Large intestine (tissue), 12 donors: ENCODE measurements at places on chromosomes 2 and 18. TPM values are rescaled to one million over a fixed set of nuclear protein-coding genes. Genes with fewer than 3 reads are reported as not detected.

Gene SERPINB7
- polyA plus RNA-seq: 0.09 TPM

Gene PTCD3
- polyA plus RNA-seq: 110 TPM

Gene TTR
- 761 TPM for polyA plus RNA-seq

GRCh38 chr2:184799379-184799778 is 201.1 kb downstream of the ZNF804A start:
- H3K27me3 ChIP-seq: no peaks in the 10 kb centered on the region
- no peak for DNase-seq
- H3K4me1 ChIP-seq: no peaks in the 10 kb centered on the region
- no peak overlapping the region for H3K27ac ChIP-seq
- H3K4me3 ChIP-seq: no peak overlapping the region

DNA sequence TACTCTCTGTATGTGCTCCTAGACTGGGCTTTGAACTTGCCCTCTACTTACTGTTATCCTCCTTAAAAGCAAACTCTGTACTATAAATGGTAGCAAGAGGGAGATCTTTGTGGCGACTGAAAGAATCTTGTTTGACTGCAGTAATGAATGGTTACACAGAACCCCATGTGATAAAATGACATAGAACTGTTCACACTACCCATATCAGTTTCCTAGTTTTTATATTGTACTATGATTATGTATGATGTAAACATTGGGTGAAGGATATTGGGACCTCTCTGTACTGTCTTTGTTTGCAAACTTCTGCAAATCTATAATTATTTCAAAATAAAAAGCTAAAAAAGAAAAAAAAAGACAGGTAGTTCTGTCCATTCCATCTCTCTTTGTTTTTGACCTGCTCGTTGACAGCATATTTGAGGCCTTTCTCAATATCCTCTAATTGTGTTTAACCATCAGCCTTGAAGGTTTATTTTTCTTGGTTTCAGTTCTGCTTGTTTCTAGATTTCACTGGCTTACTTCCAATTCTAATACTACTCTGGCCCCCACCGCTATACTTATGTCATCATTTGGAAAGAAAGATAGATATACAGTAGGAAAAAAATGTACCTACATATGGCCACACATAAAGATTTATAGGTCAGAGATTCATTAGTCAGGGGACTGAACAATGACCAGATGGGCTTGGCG is 79.2 kb upstream of the MYO3B start:
- no peak for DNase-seq
- H3K4me3 ChIP-seq: no peak overlapping the region
- no peaks in the 10 kb centered on the region for H3K27me3 ChIP-seq
- H3K27ac ChIP-seq: no peak overlapping the region
- H3K36me3 ChIP-seq: no peaks in the 10 kb centered on the region

DNA sequence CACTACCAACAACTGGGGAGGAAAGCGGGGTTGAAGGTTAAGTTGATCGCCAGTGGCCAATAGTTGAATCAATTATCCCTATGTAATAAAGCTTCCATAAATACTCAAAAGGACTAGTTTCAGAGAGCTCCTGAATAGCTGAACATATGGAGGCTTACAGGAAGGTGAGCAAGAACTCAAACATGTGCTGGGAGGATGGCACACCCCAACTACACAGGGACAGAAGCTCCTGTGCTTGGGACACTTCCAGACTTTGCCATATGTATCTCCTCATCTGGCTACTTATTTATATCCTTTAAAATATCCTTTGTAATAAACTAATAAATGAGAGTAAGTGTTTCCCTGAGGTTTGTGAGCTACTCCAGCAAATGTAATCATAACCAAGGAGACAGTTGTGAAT is 115.7 kb downstream of the HNMT start:
- H3K4me1 ChIP-seq: no peaks in the 10 kb centered on the region
- H3K36me3 ChIP-seq: no peaks in the 10 kb centered on the region
- H3K4me3 ChIP-seq: no peak overlapping the region
- no peaks in the 10 kb centered on the region for H3K27me3 ChIP-seq
- no peak overlapping the region for H3K27ac ChIP-seq
- DNase-seq: no peak

- H3K27me3 ChIP-seq: no peaks in the 10 kb centered on the region
- H3K4me3 ChIP-seq: no peak overlapping the region
- no peak for DNase-seq
- peaks cover 7% of the 10 kb centered on the region for H3K4me1 ChIP-seq
- H3K36me3 ChIP-seq: no peaks in the 10 kb centered on the region
- no peak overlapping the region for H3K27ac ChIP-seq
These were observed 125.5 kb downstream of the KLHL29 start for GRCh38 chr2:23510471-23510870.

GRCh38 chr2:121159291-121160071 is 125.5 kb downstream of the TFCP2L1 start:
- DNase-seq: no peak
- H3K4me1 ChIP-seq: no peaks in the 10 kb centered on the region
- no peaks in the 10 kb centered on the region for H3K36me3 ChIP-seq
- no peak overlapping the region for H3K4me3 ChIP-seq

DNA sequence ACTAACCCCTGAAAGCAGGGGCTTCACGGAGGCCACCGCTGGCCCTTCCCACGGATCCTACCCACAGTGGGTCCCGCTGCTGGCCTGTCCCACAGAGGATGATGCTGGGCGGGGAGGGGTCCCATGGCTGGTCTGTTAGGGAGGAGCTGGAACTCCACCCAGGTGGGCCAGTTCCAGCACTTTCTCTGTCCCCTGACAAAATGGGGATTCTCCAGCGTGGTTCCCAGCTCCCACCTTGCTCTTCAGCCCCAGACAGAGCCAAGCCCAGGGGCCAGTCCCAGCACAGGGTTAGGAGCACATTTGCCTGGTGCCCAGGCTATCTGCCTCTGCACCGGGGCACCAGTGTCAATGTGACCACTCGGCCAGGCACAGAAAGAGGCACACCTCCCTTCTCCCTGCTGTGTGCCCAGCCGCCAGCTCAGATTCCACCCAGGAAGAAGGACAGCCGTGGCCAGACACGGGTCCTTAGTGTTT is 50.0 kb downstream of the ANKMY1 start:
- no peak for DNase-seq

DNA sequence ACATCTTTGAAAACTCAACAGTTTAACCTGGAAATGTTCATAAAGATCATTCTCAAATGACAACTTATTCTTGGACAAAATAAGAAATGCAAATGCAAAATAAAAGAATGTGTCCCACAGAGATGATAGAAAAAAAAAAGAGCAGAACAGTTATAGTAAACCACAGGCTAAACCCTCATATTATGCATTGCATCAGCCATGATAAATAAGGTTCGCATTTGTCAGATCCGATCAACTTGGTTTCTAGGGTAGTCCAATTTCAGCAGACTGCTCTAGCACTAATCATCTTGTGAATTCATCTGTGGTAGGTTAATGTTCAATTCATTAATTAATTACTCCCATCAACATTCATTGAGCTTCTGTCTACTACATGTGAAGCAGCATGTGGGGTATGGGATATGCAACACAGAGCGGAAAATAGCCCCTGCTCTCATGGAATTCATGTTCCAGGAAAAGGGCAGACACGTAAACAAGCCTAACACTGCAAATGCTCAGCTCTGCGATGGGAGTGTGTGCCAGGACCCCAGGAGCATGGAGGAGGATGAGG is 316.2 kb upstream of the REV1 start:
- H3K27me3 ChIP-seq: peaks cover 2% of the 10 kb centered on the region
- H3K36me3 ChIP-seq: no peaks in the 10 kb centered on the region

- no peaks in the 10 kb centered on the region for H3K36me3 ChIP-seq
- H3K27ac ChIP-seq: no peak overlapping the region
- H3K4me3 ChIP-seq: no peak overlapping the region
- no peak for DNase-seq
- peaks cover 14% of the 10 kb centered on the region for H3K4me1 ChIP-seq
These were observed 70.5 kb upstream of the PPP1CB start for GRCh38 chr2:28681158-28681571.

- H3K4me1 ChIP-seq: no peaks in the 10 kb centered on the region
- no peak overlapping the region for H3K27ac ChIP-seq
These were observed 218.4 kb downstream of the CDH20 start for GRCh38 chr18:61551586-61551985.

- H3K27ac ChIP-seq: no peak overlapping the region
- H3K36me3 ChIP-seq: no peaks in the 10 kb centered on the region
- DNase-seq: no peak
- no peak overlapping the region for H3K4me3 ChIP-seq
- no peaks in the 10 kb centered on the region for H3K27me3 ChIP-seq
- no peaks in the 10 kb centered on the region for H3K4me1 ChIP-seq
These were observed 11.9 kb downstream of the FRZB start for GRCh38 chr2:182854375-182855105.

- H3K4me3 ChIP-seq: no peak overlapping the region
- no peaks in the 10 kb centered on the region for H3K36me3 ChIP-seq
- H3K4me1 ChIP-seq: no peaks in the 10 kb centered on the region
These were observed 22.3 kb upstream of the GPC1 start for GRCh38 chr2:240412975-240413812.

- H3K4me1 ChIP-seq: no peaks in the 10 kb centered on the region
- no peak overlapping the region for H3K4me3 ChIP-seq
- H3K36me3 ChIP-seq: no peaks in the 10 kb centered on the region
- H3K27ac ChIP-seq: no peak overlapping the region
These were observed 151.4 kb downstream of the LRRTM1 start for GRCh38 chr2:80153151-80153550.
